ENCODE measurements at places on chromosomes 16 and 17. TPM values are rescaled to one million over a fixed set of nuclear protein-coding genes. Genes with fewer than 3 reads are reported as not detected.

The CYGB gene
- total RNA-seq = 7.4 TPM

DNA sequence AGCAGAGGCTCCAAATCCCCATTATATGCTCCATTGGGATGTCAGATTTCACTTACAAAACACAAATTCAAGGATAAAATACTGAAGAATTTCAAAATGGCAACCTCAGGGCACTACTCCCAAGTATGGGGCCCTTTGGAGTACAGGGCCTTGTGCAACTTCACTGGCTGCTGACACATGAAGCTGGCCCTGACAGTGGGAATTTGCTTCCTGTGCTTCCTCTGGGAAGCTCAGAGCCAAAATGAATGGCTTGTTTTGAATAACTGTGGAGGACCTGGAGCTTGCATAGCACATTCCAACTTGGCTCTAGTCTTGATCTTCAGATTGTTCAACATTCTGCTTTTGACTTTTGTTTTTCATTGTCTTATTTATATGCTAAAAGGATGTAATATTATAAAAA is 52.3 kb upstream of the HNF1B start:
- H3K4me1 ChIP-seq = no peaks in the 10 kb centered on the region
- no peak overlapping the region for H3K4me3 ChIP-seq
- H3K36me3 ChIP-seq = no peaks in the 10 kb centered on the region
- H3K27me3 ChIP-seq = no peaks in the 10 kb centered on the region

The FN3K gene
- 20.0 TPM for total RNA-seq

- DNase-seq = no peak
- H3K4me1 ChIP-seq = no peaks in the 10 kb centered on the region
- H3K27ac ChIP-seq = no peak overlapping the region
- no peak overlapping the region for H3K4me3 ChIP-seq
- no peaks in the 10 kb centered on the region for H3K27me3 ChIP-seq
Observed at GRCh38 chr16:62596125-62596524, 559.9 kb upstream of the CDH8 start.

The PRSS8 gene
- 11.6 TPM for total RNA-seq

GRCh38 chr16:66544016-66544757 is 5.7 kb downstream of the TK2 start:
- H3K4me1 ChIP-seq = peaks cover 24% of the 10 kb centered on the region
- H3K27me3 ChIP-seq = no peaks in the 10 kb centered on the region
- H3K27ac ChIP-seq = peak overlapping the region; percentile 25
- DNase-seq = no peak
- H3K36me3 ChIP-seq = no peaks in the 10 kb centered on the region
- no peak overlapping the region for H3K4me3 ChIP-seq

The CLEC18A gene
- total RNA-seq = not detected

GRCh38 chr16:27374221-27374803 is 27.7 kb upstream of the IL21R start:
- H3K36me3 ChIP-seq = no peaks in the 10 kb centered on the region
- no peak overlapping the region for H3K27ac ChIP-seq
- DNase-seq = no peak
- H3K27me3 ChIP-seq = no peaks in the 10 kb centered on the region

DNA sequence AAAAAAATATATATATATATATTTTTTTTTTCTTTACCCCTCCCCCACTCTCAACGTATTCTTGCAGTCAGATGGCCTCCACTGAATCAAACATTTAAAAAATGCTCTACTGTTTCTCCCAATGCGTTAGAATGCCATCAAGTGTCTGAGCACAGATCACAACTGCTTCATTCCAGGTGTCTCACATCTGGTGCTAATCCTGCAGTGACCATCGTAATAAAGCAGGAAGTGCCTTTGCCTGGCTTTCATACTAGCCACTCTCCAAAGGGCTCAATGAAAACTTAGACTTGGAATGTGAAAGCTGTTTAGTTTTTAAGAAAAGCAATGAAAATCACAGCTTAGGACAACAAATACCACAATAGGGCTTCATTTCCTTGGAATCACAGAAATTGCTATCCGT is 37.2 kb downstream of the SKAP1 start:
- H3K4me3 ChIP-seq = no peak overlapping the region
- H3K27me3 ChIP-seq = peaks cover 11% of the 10 kb centered on the region
- no peak overlapping the region for H3K27ac ChIP-seq
- no peak for DNase-seq

GRCh38 chr16:55736671-55737070 is 80.9 kb downstream of the SLC6A2 start:
- no peak overlapping the region for H3K27ac ChIP-seq
- H3K4me3 ChIP-seq = no peak overlapping the region
- no peaks in the 10 kb centered on the region for H3K27me3 ChIP-seq
- no peaks in the 10 kb centered on the region for H3K36me3 ChIP-seq
- no peaks in the 10 kb centered on the region for H3K4me1 ChIP-seq

The ST3GAL2 gene
- total RNA-seq = 115 TPM

The CX3CL1 gene
- total RNA-seq = 1.7 TPM

The RHOT1 gene
- total RNA-seq = 47.1 TPM

All from cardiac muscle cell (in vitro differentiated cells and primary cell).